ENCODE measurements at places on chromosomes 6 and 20.
A peak's percentile ranks its signal among the peaks of the same experiment; 100 is the strongest.

GRCh38 chr6:71011871-71012371, 55.1 kb upstream of the B3GAT2 start:
- no peak for DNase-seq

- DNase-seq = peak; percentile 51
Measured at GRCh38 chr6:131549811-131550210, 23.2 kb upstream of the ARG1 start.

DNA sequence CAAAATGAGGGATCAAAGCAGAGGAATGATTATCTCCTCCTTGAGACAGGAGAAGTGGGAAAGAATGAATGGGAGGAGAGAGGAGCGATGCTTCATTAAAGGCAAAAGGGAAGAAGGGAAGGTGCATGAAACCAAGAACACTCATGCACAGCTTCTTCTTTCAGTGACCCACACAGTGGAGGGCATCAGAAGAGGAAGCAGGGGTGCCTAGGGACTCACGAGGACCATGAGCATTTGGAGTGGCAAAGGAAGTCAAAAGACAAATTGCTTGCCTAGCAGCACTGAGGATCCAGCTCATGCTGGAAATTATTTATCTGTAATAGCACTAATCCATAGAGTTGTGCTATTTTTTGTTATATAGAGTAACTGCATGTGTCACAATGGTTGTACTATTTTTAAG, 66.1 kb downstream of the SMLR1 start:
- peak; percentile 83 for DNase-seq

DNA sequence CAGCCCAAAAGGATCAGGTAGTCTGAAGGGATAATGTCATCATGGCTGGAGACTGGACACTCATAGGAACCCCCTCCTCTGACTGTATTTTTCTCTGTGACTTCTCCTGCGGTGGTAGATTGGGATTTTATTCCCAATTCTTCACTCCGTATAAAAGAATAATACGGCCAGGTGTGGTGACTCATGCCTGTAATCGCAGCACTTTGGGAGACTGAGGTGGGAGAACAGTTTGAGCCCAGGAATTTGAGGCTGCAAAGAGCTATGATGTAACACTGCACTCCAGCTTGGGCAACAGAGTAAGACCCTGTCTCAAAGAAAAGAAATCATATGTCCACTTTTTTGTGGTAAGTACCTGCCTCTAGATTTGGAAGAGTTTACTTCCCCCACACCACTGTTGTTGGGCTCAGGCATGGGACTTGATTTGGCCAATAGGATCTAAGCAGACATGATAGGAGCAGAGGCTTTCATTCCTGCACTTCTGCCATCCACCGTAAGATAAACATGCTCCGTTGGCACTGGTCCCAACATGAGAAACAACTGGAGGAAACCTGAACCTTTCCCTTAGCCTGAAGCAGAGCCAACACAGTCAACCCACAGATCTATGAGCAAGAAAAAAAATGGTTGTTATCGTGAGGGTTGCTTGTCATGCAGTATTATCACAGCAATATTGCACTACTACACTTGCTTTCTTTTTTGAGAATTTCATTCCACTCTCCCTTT, 82.0 kb downstream of the JPH2 start:
- DNase-seq = no peak

DNA sequence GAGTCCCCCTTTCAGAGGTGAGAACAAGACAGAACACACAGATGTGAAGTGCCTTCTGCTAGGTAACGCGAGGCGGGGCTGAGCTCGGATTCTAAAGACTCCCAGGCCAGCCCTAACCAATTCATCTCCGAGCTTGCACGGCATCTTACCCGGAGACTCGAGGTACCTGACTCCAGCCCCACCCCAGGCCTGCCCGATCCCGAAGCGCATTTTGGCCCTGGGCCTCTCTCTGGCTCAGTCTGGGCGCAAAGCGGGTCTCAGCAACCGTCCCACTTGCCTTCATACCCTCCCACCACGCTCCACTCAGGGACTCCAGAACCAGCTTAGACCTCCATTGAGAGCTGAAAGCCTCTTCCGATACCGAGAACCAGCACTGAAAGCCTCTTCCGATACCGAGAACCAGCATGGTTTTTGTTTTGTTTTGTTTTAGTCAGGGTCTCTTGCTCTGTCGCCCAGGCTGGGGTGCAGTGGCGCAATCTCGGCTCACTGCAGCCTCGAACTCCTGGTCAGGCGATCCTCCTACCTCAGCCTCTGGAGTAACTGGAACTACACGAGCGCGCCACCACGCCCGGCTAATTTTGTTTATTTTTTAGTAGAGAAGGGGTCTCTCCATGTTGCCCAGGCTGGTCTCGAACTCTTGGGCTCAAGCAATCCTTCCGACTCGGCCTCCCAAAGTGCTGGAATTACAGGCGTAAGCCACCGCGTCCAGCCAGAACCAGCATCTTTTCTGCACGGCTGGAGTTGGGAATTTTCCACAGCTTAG, 557 bp upstream of the DYNLRB1 start:
- DNase-seq = peak; percentile 55

- DNase-seq = no peak
Measured at GRCh38 chr6:16635291-16635809, 125.9 kb downstream of the ATXN1 start.

DNA sequence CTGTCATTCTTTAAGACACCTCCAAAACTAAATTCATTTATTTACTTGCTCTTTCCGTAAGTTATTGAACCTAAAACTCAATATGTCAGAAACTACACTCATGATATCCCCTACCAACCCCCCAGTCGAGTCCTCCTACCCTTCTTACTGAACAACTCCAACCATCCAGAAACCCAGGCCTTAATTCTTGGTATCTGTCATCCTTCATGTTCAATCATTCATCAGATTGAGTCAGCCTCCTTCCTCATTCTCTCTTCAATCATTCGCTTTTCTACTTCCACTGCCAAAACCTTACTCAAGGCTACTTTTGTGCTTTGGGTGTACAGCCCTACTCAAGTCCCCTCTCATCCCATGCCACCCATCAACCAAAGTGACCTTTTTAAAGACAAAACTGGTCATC, 95.7 kb downstream of the SMLR1 start:
- DNase-seq = no peak

DNA sequence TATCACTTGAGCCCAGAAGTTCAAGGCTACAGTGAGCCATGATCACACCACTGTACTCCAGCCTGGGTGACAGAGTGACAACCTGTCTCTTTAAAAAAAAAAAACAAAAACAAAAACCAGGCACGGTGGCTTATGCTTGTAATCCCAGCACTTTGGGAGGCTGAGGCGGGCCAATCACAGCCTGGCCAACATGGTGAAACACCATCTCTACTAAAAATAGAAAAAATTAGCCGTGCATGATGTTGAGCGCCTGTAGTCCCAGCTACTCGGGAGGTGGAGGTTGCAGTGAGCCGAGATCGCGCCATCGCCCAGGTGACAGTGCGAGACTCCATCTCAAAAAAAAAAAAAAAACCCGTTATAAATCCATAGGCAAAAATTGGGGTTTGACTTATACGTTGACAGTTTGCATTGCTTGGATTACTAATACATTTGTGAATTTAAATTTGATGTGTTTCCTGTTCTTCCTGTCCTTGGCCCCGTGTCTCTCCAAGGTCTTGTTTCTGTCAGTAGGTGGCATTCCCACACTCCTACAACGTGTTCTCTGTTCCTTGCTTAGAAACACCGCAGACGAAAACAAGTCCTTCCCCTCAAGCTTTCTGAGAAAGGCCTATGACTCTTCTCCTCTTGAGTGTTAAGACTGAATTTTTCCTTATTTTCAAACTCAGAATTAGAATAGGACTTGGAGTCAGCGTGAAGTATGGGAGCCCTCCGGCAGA, 147.0 kb downstream of the DTNBP1 start:
- no peak for DNase-seq

GRCh38 chr6:103081126-103081525, 1687.6 kb downstream of the GRIK2 start:
- no peak for DNase-seq

- no peak for DNase-seq
Measured at GRCh38 chr6:137856138-137856898, 10.7 kb upstream of the TNFAIP3 start.

GRCh38 chr20:22887796-22888195, 147.3 kb upstream of the SSTR4 start:
- no peak for DNase-seq

GRCh38 chr6:35260591-35261570, 1.3 kb downstream of the ZNF76 start:
- DNase-seq = no peak

Measured in suppressor macrophage (primary cell).